ENCODE measurements at places on chromosomes 1 and 21.

- DNase-seq = no peak
These were observed 338.2 kb downstream of the KIF26B start for GRCh38 chr1:245493029-245493428.

DNA sequence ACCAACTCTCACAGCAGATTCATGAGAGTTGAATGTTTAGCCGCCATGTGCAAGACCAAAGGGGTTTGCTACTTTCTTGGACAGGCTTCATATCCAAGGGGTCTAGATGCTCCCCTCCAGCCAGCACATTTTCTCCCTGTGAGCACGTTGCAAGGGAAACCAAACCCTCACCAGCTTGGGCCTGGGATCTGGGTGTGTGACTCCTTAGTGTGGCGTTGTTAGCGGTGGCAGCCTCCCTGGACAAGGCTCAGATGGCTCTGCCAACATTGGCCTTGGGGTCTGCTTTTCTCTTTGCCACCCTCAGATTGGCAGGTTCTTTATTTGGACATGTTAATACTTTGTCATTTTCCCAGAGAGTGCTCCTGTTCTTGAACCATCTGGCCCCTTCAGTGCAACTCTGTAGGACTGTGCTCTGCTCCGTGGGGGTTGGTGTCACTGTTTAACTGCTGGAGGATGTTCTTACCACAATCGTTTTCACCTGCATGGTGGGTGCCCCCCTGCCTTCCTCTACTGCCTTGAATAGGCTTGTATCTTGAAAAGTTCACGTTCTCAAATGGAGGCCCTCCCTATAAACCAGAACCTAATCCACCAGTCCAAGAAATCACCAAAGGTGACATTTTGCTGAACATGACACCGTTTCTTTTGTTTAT, 13.4 kb downstream of the ABCG1 start:
- no peak for DNase-seq

DNA sequence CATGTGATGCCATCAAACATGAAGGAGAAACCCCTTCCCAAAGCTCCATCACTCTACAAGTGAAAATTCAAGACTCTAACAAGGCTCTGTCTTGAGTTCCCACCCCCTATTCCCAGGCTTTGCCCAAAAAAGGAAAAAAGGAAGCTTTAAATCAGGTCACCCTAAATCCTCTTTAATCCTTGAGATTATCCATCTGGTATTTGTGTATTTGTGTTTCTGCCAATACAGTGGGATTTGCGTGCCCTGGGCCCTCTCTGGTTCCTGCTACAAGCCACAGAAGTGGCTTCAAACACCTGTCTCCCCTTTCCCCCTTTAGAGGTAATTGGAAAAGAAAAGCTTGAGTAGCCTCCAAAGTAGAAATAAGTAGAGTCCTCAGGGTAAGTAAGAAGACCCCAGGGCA, 120.4 kb downstream of the EDEM3 start:
- no peak for DNase-seq

GRCh38 chr1:158147869-158148268, 32.8 kb upstream of the CD1D start:
- no peak for DNase-seq

GRCh38 chr1:23004112-23004511, 11.5 kb downstream of the TEX46 start:
- no peak for DNase-seq

DNA sequence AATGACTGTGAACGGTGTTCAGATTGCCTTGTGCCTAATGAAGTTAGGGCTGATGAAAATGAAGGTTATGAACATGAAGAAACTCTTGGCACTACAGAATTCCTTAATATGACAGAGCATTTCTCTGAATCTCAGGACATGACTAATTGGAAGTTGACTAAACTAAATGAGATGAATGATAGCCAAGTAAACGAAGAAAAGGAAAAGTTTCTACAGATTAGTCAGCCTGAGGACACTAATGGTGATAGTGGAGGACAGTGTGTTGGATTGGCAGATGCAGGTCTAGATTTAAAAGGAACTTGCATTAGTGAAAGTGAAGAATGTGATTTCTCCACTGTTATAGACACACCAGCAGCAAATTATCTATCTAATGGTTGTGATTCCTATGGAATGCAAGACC, 96.6 kb downstream of the ZFYVE9 start:
- DNase-seq = peak; percentile 26

DNA sequence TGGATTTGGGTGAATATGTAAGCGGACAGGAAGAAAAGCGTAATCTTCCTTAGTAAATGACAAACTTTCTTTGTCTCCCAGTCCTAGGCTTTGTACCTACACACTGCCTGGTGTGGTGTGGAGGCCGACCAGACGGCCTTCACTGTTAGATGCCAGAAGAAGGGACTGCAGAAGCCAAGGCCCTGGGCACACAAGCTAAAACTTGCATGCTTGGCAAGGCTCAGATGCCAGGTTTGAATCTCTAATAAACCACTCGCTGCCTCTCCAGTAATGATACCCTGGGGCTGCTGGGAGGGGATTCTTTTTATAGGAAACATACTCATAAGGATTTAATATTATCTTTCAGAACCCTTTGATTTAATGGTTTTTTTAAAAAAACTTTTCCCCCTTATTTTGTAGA, 263.8 kb downstream of the PTPRC start:
- DNase-seq = no peak
